Left lung (tissue), 14 donors: ENCODE measurements at places on chromosomes 4 and X. TPM values are rescaled to one million over a fixed set of nuclear protein-coding genes. Genes with fewer than 3 reads are reported as not detected.

Gene FTSJ1
- 33.7 TPM for total RNA-seq

Gene CC2D2A
- total RNA-seq, result 22.8 TPM

Gene CLGN
- 1.6 TPM for total RNA-seq

Gene C4orf36
- total RNA-seq, result 2.1 TPM

Gene RASL11B
- total RNA-seq, result 3.4 TPM

Gene MECP2
- 36.2 TPM for total RNA-seq

Gene ANXA3
- 147 TPM for total RNA-seq

Gene EGF
- 4.3 TPM for total RNA-seq

Gene ZCCHC18
- 1.4 TPM for total RNA-seq

Gene UGT2B10
- total RNA-seq, result not detected

Gene HTR2C
- total RNA-seq, result not detected

Gene FHIP1A
- 20.0 TPM for total RNA-seq
